ENCODE measurements at places on chromosomes 11 and 22.

- no peak for DNase-seq
These were observed 8.3 kb upstream of the PPIL2 start for GRCh38 chr22:21657360-21658032.

DNA sequence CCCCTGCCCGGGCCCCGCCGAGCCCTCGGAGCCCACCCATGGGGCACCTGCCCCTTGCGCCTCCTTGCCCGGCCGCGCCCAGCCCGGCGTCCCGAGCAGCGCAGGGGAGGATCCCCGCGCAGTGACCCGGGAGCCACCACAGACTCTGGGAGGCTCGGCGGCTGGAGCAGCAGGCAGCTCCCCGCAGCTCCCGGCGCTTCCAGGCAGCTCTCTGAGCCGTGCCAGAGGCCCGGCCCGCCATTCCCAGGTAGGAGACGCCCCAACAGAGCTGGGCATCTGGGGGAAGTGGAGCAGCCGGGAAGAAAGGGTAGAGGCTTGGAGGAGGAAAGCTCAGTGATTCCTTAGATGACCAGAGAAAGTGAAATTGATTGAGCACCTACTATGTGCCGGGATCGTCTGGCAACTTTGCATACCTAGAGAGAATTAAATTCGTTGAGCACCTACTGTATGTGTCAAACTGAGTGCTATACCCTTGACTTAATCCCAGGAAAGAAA lies 670 bp downstream of the RASD2 start:
- no peak for DNase-seq

- DNase-seq: no peak
These were observed 7.6 kb downstream of the PLEKHB1 start for GRCh38 chr11:73653996-73654395.

GRCh38 chr22:26139310-26139709 lies 30.0 kb upstream of the SEZ6L start:
- DNase-seq: no peak

- no peak for DNase-seq
These were observed 15.3 kb upstream of the NELL1 start for GRCh38 chr11:20654038-20654437.

DNA sequence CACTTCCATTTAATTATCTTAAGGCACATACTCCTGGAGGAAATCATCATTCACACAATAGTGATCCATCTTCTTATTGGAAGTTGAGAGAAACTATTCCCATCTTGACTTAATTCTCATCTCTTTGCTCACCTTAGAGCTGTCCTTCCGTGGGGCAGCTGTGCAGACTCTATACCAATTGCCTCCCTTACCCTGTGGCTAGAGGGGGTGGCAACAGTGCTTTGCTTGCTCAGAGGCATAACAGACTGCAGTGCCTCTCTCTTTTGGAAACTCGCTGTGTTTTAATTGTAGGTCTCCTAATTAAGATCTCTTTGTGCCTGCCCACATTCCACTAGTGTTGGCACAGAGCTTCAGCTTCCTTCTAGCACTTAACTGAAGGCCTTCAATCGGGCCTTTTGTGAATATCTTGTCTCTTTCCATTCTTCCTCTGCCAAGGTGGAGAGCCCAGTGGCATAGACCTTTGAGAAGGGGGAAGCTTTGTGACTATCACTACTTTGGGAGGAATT lies 5.5 kb downstream of the KMT2A start:
- no peak for DNase-seq

DNA sequence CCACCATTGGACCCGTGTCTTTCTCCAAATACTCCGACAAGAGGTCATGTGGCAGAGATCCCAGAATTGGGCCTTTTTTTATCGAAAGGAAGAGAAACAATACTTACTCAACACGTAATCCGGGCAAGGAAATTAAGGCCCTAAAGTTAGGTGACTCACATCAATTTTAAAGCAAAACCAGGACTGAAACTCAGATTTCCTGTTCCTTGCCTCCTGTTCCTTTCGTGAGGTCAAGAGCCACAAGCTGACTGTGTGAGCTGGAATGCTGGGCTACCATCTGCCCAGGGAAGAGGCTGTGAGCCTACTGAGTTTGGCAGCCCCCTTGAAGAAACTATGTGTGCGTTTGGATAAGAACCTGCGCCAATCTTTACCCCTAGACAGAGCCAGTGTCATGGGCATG lies 27.1 kb upstream of the MRGPRX2 start:
- peak; percentile 33 for DNase-seq

GRCh38 chr11:78878631-78879030 lies 304.0 kb upstream of the NARS2 start:
- no peak for DNase-seq

- DNase-seq: no peak
These were observed 100.6 kb downstream of the WNT7B start for GRCh38 chr22:45876136-45877035.

DNA sequence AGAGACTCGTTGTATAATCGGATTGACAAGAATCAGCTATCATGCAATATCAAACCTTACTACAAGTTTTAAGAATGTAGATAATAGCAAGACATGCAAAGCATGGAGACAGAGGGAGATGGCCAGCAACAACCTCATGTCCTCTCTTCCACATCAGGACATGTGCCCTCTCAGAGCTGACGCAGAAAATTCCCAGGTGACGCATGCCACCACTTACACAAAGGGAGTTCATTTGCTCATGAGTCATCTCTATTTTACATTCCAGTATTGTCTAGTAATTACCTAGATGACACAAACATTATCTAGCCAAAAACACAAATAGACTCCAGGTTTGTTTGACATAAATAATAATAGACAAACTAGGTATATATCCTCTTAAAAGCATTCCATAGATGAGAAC lies 38.1 kb upstream of the OPCML start:
- DNase-seq: no peak

GRCh38 chr11:3962406-3962840 lies 107.0 kb downstream of the STIM1 start:
- no peak for DNase-seq

- DNase-seq: no peak
These were observed 10.7 kb upstream of the CD5 start for GRCh38 chr11:61091373-61092279.

DNA sequence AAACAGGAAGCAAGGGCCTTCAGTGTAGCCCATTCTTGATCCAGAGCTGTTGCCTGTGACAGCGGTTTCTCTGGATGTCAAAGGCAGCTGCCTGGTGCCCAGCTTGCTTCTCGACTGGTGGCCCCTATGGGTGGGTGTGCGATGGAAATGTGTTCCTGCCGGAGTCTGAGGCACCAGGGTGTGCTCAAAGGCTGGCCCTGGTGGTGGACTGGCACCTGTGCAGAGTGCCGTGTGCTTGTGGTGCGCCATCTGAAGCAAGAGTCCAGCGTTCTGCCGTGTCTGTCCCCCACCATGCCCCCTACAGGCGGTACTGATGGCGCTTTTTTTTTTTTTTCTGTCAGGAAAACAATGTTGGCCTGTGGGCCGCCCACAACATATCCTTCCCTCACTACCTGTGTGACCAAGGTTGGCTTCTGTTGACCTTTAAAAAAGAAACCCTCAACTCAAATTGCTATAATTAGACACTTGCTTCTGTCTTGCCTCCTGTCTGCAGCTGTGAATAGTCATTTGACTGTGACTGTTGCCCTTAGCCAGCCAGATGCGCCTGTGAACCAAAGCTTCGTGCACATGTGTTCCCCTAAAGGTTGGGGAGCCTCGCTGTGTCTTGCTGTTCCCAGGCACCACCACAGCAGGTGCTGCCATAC lies 4.7 kb upstream of the RANBP1 start:
- no peak for DNase-seq

- no peak for DNase-seq
These were observed 78.0 kb upstream of the PPARA start for GRCh38 chr22:46072110-46072881.

DNA sequence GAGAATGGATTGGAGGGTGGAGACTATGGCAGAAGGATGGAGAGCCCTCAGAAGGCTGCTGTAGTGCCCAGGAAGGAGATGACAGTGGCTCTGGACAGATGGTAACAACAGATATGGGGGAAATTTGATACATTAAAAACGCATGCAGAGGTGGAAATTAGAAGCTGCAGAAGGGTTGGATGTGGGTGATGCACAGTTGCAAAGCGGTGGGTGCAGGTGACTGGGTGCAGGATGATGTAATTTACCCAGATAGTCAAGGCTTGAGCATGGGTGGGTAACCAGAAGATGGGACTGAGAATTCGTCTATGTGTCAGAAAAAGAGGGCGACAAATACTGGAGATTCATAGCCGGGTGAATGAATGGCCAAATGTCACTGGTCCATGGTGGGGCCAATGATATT lies 570.3 kb downstream of the MN1 start:
- DNase-seq: no peak

DNA sequence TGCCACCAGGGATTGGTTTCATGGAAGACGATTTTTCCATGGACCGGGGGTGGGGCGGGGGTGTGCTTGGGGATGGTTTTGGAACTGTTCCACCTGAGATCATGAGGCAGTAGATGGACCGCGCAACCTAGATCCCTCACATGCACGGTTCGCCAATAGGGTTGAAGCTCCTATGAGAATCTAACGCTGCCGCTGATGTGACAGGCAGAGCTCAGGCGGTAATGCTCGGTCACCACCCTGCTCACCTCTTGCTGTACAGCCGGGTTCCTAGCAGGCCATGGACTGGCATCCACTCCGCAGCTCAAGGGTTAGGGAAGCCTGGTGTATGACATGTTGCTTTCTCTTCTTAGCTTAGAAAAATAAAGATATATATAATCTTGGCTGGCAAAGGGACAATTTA lies 22.0 kb downstream of the RBX1 start:
- DNase-seq: no peak

- peak; percentile 72 for DNase-seq
These were observed 21.7 kb downstream of the CAVIN3 start for GRCh38 chr11:6298605-6299004.

GRCh38 chr22:33803371-33804282 lies 116.6 kb downstream of the LARGE1 start:
- DNase-seq: peak; percentile 21

- no peak for DNase-seq
These were observed 34.3 kb downstream of the CYB5R2 start for GRCh38 chr11:7638710-7639642.

Measured in H54 (cell line).